ELF-1 (cell line): ENCODE measurements at places on chromosomes 7 and 10.

DNA sequence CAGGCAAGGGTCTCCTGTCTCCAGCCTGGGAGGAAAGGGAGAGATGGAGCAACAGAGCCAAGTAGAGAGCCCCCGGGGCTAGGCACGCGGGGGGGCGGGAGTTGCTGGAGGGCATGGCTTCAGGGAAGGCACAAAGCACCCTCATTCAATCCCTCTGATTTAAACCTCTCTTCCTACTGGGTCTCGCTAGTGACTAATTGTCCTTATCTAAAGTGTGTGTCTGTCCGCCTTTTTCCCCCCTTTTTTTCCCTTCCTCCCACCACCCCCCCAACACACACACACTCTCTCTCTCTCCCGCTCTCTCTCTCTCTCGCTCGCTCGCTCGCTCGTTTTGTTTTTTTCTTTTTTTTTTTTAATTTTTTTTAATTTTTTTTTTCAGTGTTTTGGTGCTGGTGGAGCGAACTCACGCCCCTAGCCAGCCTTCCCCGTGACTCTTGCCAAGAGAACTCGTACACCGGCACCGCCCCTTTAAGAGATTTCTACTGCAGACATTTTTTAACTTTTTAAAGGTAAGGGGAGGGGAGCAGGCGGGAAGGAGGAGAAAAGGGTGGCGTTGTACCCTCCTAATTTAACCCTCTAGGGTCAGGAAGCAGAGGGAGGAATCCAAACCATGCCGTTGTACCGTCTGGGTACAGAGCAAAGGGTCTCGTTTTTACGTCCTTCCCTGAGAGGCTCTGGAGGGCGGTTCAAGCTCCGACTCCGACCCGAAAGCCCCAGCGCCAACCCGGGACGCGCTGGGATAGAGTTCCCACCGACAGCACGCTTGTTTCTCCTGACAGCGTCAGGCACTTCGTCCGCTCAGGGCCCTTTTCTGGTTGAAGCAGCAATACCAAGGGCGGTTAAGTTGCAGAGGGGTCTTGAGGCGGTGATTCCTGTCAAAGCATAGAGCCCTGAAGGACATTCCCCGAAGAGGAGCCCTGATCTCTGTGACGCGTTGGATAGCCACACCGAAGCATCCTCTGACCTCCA, at the start of gene HPSE2:
TSS of gene HPSE2 (minus strand) at position 195 of the 969 bp plus-strand sequence.
- peak; percentile 77 for DNase-seq

- DNase-seq, result peak; percentile 82
Observed at GRCh38 chr7:13421776-13422175, 567.7 kb downstream of the ETV1 start.

DNA sequence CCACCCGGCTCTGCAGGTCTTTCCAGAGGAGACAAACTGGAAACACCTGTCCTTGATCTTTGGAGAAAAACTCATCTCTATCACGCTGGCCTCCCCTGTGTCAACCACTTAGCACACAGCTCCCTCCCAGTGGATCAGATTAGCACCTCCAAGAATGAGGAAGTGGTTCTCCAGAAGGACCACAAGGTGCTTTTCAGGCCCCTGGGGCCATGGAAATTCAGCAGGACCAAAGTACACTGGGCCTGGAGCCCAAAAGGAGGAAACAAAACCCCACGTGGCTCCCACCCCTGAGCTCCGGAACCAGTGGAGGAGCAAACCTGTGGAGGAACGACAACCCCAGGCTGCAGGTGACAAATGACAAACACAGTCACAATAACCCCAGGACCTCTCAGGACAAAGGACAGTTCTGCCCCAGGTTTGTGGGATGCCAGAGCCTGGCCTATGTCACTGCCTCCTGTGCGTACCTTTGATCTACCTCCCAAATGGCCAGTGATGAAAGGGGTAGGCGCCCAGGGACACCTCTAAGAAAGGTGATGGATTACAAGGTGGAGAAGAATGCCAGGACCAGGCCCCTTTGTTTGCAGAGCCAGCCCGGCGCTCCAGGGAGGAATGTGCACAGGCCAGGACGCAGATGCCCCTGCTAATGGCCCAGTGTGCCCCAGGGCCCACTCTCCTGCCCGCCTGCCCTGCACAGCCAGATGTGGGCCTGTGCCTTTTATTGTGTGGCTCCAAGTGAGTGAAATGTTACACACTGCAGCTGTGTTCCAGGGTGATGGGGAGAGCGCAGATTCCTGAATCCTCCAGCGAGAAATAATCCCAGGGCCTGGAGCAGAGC, 5.7 kb downstream of the TNS3 start:
- DNase-seq, result peak; percentile 98

GRCh38 chr10:15504101-15504840, 133.2 kb upstream of the FAM171A1 start:
- DNase-seq, result no peak

GRCh38 chr7:92994901-92995300, 122.9 kb downstream of the SAMD9 start:
- DNase-seq, result no peak

DNA sequence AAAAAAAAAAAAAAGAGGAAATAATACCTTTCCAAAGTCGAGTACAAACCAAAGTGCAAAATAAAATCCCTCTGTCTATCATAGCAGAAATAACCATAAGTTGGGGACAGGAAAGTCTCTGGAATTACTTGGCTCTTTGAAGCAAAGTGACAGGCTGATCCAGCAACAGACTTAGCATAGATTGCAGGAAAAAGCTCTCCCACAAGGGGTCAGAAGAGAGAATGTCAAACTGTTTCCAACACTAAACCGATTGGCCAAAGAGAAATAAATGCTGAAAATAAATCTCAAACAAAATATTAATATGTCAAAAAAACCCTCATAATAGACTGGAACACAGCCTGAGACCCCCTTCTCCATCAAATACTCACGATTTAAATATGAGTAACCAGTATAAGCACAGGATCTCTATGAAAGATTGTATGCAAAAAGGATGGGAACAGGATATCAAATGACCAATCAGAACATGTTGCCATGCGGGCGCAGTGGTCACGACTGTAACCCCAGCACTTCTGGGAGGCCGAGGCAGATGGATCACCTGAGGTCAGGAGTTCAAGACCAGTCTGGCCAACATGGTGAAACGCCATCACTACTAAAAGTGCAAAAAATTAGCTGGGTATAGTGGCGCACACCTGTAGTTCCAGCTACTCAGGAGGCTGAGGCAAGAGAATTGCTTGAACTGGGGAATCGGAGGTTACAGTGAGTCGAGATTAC, 1000.7 kb upstream of the LRRN3 start:
- DNase-seq, result peak; percentile 3

- DNase-seq, result no peak
Observed at GRCh38 chr7:34451923-34452322, 206.1 kb upstream of the NPSR1 start.

DNA sequence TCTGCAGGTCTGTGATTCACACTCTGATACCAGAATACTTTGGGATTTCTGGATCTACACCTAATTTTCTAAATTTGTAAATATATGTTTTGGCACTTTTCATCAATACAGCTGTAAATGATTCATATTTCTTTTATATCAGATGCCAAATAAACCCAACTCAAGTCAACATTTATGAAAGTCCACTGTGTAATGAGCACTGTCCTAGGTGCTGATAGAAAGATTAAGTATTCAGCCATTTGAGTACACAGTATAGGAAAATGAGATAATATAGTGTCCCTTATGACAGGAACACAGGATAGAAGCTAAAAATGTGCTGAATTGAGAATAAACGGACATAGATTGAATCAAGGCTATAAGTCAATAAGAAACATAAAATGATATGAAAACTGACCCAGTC, 6.4 kb downstream of the ANXA7 start:
- no peak for DNase-seq

DNA sequence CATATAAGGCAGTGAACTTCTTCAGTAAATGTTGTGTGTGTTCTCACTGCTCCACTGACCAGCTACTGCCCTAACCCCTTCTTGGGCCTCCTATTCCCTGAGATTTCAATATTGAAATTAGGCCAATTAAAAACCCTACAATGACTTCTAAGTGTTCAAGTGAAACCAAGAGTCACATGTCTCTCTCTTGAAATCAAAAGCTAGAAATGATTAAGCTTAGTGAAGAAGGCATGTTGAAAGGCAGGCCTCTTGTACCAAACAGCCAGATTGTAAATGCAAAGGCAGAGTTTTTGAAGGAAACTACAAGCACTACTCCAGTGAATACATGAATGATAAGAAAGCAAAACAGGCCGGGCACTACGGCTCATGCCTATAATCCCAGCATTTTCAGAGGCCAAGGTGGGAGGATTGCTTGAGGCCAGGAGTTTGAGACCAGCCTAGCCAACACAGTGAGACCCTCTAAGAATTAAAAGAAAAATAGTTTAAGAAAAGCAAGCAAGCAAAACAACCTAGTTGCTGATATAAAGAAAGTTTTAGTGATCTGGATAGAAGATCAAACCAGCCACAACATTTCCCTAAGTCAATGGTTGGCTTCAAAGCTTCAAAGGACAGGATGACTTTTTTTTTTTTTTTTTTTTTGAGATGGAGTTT, 22.3 kb downstream of the BRAF start:
- no peak for DNase-seq

GRCh38 chr7:13633857-13634256, 355.6 kb downstream of the ETV1 start:
- DNase-seq, result no peak

GRCh38 chr10:121823993-121824463, 103.8 kb downstream of the ATE1 start:
- DNase-seq, result no peak

GRCh38 chr7:69803699-69804516, 205.6 kb downstream of the AUTS2 start:
- DNase-seq, result no peak

GRCh38 chr10:33542752-33543505, 208.5 kb upstream of the NRP1 start:
- DNase-seq, result no peak

DNA sequence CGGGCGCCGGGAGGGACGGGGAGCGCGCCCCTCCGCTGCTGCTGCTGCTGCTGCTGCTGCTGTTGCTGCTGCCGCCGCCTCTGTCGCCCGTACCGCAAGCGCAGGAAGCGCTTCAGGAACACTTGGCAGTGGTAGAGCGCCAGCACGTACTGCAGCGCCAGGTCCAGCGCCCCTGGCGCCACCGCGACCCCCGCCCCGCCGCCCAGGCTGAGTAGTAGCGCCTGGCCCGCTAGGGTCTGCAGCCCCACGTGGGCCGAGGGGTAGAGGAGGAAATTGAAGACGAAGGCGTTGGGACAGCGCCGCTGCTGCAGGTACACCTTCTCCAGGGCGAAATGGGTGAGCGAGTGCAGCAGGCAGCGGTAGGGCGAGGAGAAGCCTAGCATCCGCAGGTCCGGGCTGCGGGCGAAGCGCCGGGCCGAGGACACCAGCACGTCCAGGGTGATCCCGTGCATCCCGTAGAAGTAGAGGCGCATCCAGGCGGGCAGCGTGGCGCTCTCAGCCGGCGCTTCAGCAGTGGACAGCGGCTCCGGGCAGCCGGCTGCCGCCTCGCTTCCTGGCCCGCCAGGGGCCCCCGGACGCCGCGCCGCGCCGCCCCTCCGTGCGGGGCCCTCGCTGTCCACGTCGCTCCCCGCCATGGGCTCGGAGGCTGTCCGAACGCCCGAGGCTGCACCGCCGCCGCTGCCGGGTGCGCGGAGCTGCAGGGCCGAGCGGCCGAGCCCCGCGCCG, at the start of gene TMEM229A:
TSS of gene TMEM229A (minus strand) at position 699 of the 726 bp plus-strand sequence. CDS start at position 635, 64 bp downstream.
- peak; percentile 84 for DNase-seq

GRCh38 chr7:104861729-104862390, 152.1 kb upstream of the KMT2E start:
- DNase-seq, result no peak

- no peak for DNase-seq
Observed at GRCh38 chr7:137313201-137313600, 30.3 kb downstream of the PTN start.

DNA sequence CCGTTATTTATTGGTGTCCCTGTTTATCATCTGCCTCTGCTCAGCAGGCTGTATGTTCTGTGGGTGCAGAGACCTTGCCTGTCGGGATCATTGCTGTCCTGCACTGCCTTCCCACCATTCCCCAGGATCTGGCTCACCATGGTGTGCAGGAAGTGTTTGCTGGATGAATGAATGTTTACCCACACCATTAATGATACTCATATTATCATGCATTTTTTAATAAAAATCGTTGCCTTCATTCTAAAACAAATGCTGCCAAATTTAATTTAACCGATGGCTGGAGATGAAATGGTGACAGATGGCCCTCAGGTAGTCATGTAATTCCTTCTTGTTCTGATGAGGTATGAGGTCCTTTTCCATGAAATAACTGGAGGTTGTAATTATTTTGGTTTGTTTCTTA, 22.5 kb downstream of the PLPP4 start:
- DNase-seq, result no peak

GRCh38 chr7:98075801-98076200, 30.9 kb upstream of the LMTK2 start:
- DNase-seq, result no peak

GRCh38 chr7:139725077-139725476, 52.7 kb downstream of the HIPK2 start:
- DNase-seq, result no peak

- DNase-seq, result no peak
Observed at GRCh38 chr10:112382515-112383235, 8.8 kb downstream of the ACSL5 start.

GRCh38 chr7:100946111-100946510, 3.2 kb upstream of the MUC3A start:
- DNase-seq, result no peak

DNA sequence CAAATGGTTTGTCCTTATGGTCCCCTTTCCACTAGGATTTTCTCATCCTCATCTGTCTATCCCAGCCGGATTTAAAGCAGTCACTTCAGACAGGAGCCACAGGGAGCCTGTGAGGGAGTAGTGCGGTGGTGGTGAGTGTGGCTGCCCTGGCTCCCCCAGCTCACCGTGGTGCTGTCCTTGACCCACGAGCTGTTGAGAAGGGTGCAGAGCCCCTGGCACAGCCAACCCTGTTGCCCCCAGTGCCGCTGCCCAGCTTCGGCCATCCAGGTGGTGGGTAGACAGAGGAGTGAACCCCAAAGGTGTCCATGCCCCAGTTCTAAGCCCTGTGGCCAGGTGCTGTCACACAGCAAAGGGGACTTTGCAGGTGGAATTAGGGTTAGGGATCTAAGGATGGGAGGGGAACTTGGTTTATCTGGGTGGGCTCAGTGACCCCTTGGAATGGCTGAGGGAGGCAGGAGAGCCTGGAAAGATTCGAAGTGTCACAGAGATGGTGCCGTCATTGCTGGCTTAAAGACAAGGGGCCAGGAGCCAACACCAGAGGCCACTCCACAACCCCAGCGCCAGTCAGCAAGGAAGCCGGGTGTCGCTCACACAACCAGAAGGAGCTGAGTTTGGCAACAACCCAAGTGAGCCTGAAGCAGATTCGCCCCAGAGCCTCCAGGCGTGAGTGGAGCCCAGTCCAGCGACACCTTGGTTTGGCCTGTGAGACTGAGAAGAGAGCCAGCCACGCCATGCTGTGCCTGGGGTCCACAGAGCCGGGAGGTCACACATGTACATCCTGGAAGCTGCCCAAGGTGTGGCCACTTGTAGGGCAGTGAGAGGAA, 142.4 kb downstream of the ADCY1 start:
- no peak for DNase-seq

DNA sequence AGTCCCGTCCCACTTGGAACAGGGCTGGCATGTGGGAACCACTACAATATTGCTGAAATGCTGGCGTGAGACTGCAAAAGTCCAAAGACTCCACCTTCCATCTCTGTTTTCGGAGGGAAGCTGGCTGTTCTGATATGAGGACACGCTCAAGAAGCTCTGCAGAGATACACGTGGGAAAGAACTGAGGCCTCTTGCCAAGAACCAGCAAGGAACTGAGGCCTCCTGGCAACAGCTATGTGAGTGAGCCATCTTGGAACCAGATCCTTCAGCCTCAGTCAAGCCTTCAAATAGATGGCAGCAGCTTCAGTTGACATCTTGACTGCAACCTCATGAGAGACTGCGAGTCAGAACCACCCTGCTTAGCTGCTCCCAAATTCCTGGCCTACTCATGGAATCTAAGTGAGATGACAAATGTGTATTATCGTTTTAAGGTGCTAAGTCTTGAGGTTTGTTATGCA, 30.8 kb downstream of the SGMS1 start:
- no peak for DNase-seq
